ENCODE measurements at places on chromosomes 3 and 15.

- DNase-seq = no peak
- H3K27ac ChIP-seq = no peak overlapping the region
- H3K27me3 ChIP-seq = no peaks in the 10 kb centered on the region
- H3K4me3 ChIP-seq = no peak overlapping the region
- H3K36me3 ChIP-seq = no peaks in the 10 kb centered on the region
These were observed 36.6 kb upstream of the MGLL start for GRCh38 chr3:127858937-127859336.

DNA sequence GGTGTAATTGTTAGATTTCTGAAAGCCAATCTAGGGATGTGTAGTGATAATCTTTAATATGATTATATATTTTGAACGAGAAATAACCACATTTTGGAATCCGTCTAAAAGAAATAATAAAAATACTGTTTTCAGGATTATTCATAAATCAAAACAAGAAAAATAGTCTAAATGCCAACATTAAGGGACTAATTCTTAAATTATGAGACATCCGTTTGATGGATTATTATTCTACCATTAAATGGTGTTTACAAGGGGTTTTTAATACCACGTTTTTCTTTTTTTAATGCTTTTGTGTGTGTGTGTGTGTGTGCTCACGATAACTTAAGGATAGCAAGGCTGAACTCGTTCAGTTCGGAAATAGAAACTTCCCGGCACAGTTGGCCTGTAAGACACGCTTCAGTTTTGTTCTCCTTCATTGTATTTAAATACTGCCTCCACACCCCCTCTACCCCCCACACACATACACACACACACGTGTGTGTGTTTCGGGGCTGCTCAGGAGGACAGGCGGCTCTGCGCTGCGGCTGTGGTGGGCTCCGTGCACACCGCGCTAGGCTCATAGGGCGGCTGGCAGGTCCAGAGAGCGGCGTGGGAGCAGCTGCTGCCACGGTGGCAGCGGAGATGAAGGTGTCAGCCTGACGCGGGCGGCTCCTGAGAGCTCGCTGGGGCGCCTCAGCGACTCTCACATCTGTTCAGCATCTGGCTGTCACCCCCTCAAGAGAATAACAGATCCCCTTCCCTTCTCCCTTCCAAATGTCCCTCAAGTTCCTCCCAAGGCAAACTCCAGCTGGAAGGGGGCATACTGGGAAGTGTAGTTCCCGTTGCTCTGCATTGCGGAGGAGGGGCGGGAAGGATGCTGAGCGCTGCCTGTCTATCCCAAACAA, 23.0 kb upstream of the ANP32A start:
- H3K27me3 ChIP-seq = peaks cover 37% of the 10 kb centered on the region
- H3K27ac ChIP-seq = no peak overlapping the region
- H3K36me3 ChIP-seq = no peaks in the 10 kb centered on the region
- peak overlapping the region; percentile 22 for H3K4me3 ChIP-seq

- no peak overlapping the region for H3K4me3 ChIP-seq
- no peak for DNase-seq
- H3K36me3 ChIP-seq = no peaks in the 10 kb centered on the region
These were observed 24.5 kb downstream of the MAP2K1 start for GRCh38 chr15:66411190-66411589.

DNA sequence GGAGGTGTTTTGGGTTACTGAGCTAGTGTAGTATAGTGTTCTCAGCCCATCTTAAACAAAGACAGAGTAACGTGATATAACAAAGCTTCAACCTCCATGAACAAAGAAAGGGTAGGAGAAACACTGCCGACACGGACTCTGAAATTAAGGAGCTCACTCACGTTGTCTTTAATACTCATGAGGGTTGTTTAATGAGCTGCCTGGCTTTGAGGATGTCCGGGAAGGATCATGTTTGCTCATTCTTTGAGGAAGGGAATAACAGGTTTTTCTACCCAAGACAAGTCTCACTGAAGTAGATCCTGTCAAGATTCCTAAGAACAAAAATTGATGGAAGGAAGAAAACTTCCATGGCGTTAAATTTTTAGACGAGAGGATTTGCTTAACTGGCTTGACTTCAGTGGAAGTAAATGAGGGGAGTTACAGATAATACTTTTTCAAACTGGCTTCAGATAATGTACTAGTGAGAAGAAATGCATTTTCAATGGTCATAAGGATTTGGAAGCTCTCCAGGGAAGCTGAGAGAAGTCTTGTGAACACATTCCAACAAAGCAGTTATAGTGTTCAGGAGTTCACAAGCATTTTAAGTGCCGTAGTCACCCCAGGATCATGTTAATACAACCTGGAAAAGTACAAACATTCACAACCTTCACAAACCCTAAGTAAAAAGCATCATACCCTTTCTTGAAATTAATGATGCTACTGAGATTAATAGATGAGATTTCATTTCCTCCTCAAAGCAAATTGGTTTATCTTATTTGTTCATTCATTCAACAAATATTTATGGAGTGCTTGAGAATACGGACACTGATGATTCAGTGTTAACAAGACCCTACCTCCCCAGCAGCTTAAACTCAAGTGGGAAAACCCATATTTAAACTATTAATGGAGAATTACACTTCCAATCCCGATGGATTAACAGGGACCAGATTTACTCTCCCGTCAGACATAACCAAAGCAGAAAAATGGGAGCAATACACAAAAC, 101.5 kb downstream of the SHQ1 start:
- no peaks in the 10 kb centered on the region for H3K4me1 ChIP-seq
- peaks cover 3% of the 10 kb centered on the region for H3K27me3 ChIP-seq
- DNase-seq = no peak
- H3K27ac ChIP-seq = no peak overlapping the region

DNA sequence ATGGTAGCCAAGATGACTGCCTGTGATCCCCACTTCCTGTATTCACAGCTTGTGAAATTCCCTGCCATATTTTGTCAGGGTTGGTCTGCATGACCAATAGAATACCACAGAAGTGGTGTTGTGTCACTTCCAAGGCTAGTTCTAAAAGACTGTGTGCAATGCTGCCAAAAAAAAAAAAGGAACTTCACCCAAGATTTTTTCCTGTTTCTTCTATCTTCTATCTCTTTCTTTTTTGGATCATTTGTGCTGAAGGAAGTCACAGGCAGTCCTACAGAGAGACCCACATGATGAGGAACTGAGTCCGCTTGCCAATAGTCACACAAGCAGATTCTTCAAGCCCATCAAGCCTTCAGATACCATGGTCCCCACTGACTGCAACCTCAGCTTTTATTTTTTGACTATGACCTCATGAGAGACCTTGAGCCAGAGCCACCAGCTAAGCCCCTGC, 18.1 kb upstream of the RAF1 start:
- DNase-seq = no peak
- no peak overlapping the region for H3K27ac ChIP-seq
- H3K4me3 ChIP-seq = no peak overlapping the region
- H3K27me3 ChIP-seq = no peaks in the 10 kb centered on the region
- H3K36me3 ChIP-seq = no peaks in the 10 kb centered on the region

DNA sequence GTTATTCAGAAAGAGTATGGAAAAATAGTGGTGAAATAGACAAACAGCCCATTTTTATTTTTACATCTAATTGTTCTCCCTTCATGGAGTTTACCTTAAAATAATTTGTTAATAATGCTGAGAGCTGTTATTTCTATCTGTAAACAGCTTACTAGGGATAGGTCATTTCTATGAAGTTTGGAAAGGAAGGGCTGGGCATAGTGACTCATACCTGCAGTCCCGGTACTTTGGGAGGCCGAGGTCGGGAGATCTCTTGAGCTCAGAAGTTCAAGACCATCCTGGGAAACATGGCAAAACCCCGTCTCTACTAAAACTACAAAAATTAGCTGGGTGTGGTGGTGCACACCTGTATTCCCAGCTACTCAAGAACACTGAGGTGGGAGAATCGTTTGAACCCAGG, 624.3 kb upstream of the LMCD1 start:
- H3K36me3 ChIP-seq = no peaks in the 10 kb centered on the region
- DNase-seq = no peak
- H3K27ac ChIP-seq = no peak overlapping the region
- no peak overlapping the region for H3K4me3 ChIP-seq
- H3K4me1 ChIP-seq = no peaks in the 10 kb centered on the region
- H3K27me3 ChIP-seq = no peaks in the 10 kb centered on the region

DNA sequence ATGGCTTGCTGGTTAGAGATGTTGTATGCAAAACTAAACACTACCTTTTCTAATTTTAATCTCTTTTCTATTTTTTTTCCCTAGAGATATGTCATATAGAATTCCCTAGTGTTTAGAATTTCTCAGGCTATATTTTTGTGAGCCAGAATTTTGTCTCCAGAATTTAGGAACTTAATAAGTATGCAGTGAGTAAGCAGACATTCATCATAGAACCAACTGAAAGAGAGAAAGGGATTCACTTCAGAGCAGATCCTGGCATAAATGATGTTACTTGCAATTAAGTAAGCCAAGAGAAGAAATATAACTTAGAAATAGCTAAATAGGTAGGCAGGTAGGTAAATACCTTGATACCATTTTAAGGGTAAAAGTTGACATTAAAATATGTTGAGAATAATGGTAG, 288.9 kb downstream of the ZNF385D start:
- H3K36me3 ChIP-seq = no peaks in the 10 kb centered on the region
- no peaks in the 10 kb centered on the region for H3K27me3 ChIP-seq
- no peak overlapping the region for H3K4me3 ChIP-seq
- H3K27ac ChIP-seq = no peak overlapping the region
- no peak for DNase-seq

DNA sequence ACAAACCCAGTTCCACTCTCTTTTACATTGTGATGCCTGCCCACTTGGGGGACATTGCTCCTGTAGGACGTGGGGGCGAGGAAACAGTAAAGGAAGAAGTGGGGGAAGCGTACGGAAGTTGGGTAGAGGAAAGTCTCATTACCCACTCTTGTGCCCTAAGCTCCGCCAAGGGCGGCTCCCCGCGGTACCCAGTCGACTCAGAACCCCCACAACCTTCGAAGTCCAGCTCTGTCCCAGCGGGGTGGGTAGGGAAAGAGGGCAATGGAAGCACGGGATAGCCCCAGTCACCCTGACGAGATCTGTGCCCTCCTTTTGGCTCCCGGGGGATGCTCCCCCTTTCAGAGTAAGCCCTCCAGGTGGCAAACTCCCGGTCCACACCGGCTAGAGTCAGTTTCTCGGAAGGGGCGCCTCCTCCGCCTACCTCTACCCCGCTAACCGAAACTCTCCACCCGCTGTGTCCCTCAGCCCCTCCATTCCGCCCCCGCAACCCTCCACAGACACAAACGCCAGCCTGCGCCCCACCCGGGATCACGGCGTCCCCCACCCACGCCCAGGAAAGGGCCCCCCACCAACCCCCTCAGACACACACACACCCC, 527 bp downstream of the CSNK1G1 start:
- no peak for DNase-seq
- peaks cover 9% of the 10 kb centered on the region for H3K4me1 ChIP-seq
- H3K36me3 ChIP-seq = no peaks in the 10 kb centered on the region
- peak overlapping the region; percentile 83 for H3K27ac ChIP-seq
- no peaks in the 10 kb centered on the region for H3K27me3 ChIP-seq

DNA sequence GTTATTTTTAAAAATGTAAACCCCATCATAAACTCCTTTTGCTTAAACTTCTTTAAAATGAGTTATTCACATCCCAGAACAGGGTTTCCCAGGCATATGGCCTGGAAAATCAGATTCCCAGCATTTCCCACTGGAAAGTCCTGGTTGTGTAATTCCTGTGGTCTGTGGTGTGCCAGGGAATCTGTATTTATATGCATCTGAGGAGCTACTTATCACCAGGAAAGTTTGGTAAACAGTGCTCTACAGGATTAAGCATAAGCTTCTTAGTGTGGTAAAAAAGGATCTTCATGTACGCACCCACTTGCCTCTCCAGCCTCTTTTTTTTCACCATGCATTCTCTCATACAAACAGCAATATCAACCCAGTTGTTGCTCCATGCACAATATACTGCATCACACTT, 28.2 kb downstream of the MEIS2 start:
- DNase-seq = no peak
- H3K4me3 ChIP-seq = no peak overlapping the region
- no peaks in the 10 kb centered on the region for H3K27me3 ChIP-seq
- no peak overlapping the region for H3K27ac ChIP-seq

DNA sequence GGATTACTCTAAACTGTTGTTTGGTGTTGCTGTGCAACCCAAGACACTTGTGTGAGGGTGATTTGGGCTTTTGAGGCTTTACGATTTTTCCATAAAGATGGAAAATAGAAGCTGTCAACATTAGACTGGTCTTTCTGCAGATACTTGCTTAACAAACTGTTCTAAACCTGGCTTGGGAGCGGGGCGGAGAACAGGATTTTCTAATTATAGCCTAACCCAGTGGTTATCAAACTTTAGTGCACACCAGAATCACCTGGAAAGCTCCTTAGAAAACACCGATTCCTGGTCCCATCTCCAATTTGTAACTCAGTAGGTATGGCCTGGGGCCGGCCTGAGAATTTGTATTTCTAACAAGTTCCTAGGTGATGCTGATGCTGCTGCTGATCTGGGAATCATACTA, 19.0 kb downstream of the GPR156 start:
- H3K4me3 ChIP-seq = no peak overlapping the region
- H3K4me1 ChIP-seq = no peaks in the 10 kb centered on the region
- no peaks in the 10 kb centered on the region for H3K36me3 ChIP-seq
- H3K27me3 ChIP-seq = no peaks in the 10 kb centered on the region

GRCh38 chr3:157417247-157417646, 19.4 kb upstream of the PTX3 start:
- H3K27me3 ChIP-seq = no peaks in the 10 kb centered on the region
- H3K4me3 ChIP-seq = no peak overlapping the region
- no peak for DNase-seq
- no peak overlapping the region for H3K27ac ChIP-seq

DNA sequence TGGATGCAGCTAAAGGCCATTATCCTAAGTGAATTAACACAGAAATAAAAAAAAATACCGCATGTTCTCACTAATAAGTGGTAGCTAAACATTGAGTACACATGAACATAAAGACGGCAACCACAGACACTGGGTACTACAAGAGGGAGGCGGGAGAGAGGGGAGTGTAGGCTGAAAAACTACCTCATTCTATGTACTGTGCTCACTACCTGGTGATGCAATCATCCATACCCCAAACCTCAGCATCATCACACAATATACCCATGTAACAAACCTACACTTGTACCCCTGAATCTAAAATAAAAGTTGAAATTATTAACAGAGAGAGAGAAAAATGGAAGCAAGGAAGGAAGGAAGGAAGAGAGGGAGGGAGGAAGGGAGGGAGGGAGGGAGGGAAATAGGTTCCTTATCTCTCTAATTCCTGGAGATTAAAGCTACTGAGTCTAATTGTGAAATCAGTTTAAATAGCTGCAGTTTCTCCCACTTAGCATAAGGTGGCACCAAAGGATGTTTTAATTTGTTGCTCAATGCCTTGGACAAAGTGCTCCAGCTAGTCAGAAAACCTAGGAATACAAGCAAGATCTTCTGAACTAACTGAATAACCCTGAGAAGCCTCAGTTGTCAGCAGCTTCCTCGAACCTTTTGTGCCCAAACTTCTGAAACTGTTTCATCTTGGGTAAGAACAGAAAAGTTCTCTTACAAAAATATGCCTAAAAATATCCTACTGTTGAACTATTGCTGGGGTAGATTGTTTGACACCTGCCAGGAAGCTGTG, 79.4 kb upstream of the ATP11B start:
- no peak overlapping the region for H3K4me3 ChIP-seq
- H3K27ac ChIP-seq = no peak overlapping the region
- peak; percentile 28 for DNase-seq
- H3K27me3 ChIP-seq = no peaks in the 10 kb centered on the region

GRCh38 chr3:72953325-72953956, 43.2 kb upstream of the PPP4R2 start:
- no peaks in the 10 kb centered on the region for H3K36me3 ChIP-seq
- no peak overlapping the region for H3K27ac ChIP-seq
- H3K4me1 ChIP-seq = peaks cover 7% of the 10 kb centered on the region
- no peak overlapping the region for H3K4me3 ChIP-seq
- H3K27me3 ChIP-seq = no peaks in the 10 kb centered on the region
- DNase-seq = no peak

GRCh38 chr3:116877968-116878367, 168.4 kb downstream of the TUSC7 start:
- H3K4me3 ChIP-seq = no peak overlapping the region
- H3K27me3 ChIP-seq = no peaks in the 10 kb centered on the region
- no peaks in the 10 kb centered on the region for H3K4me1 ChIP-seq
- DNase-seq = no peak
- no peaks in the 10 kb centered on the region for H3K36me3 ChIP-seq

Measured in spinal cord (tissue), 10 donors.